Uterine smooth muscle cell (primary cell): ENCODE measurements at places on chromosomes 2 and 18. TPM values are rescaled to one million over a fixed set of nuclear protein-coding genes. Genes with fewer than 3 reads are reported as not detected.

SCN3A gene
- total RNA-seq = 0.12 and 0.66 TPM in 2 replicates

LYPD6B gene
- not detected in 2 replicates for total RNA-seq

SALL3 gene
- total RNA-seq = not detected in 2 replicates

TMEM182 gene
- 1.5 and 2.8 TPM in 2 replicates for total RNA-seq

C2orf92 gene
- total RNA-seq = 2.0 and 2.5 TPM in 2 replicates

DYNAP gene
- total RNA-seq = not detected in 2 replicates

KCNG2 gene
- not detected in 2 replicates for total RNA-seq
